ENCODE measurements at places on chromosomes 11 and 22.

GRCh38 chr11:13972043-13972910, 9.8 kb downstream of the SPON1 start:
- DNase-seq = no peak

GRCh38 chr22:31291481-31292235, 630 bp downstream of the PIK3IP1 start:
- DNase-seq = no peak

- DNase-seq = no peak
Measured at GRCh38 chr11:18849406-18849805, 57.8 kb upstream of the PTPN5 start.

DNA sequence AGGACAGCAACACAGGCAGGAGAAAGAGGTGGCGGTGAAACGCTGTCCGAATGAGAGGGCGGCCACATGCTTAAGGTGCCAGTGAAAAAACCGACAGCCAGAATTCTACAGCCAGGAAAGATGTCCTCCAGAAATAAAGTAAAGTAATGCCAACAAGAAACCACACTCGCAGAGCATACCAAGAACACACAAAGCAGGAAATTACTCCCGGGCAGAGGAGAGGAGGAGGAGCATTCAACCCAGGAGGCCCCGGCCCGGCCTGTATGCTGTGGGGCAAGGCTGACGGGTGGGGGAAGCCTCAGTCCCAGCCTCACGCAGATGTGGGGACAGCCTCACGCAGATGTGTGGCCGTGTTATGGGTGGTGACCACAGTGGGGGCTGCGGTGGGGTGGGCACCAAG, 28.0 kb downstream of the CHID1 start:
- no peak for DNase-seq

DNA sequence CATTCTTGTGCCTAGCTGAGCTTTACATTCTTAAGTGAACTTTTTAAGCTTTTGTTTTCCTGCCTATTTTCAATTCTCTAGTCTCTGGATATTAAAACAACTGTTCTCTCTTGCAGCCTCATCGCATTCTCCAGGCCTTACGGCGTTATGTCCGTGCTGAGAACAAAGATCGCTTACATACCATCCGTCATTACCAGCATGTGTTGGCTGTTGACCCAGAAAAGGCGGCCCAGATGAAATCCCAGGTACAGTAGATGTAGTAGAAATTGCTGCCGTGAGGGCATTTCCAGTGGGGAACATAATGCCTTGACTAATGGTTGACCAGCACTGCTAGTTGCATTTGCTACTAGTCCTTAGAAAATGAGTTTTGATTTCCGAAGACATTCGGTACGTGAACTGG, 29.7 kb upstream of the ST14 start:
- DNase-seq = no peak

Data from activated T-cell treated with anti-CD3 and anti-CD28 coated beads, Interleukin-2, amount 50 U/mL, for 1 hour (primary cell).